Suprapubic skin (tissue), 4 donors: ENCODE measurements at places on chromosomes 3 and 15. TPM values are rescaled to one million over a fixed set of nuclear protein-coding genes. Genes with fewer than 3 reads are reported as not detected.

DNA sequence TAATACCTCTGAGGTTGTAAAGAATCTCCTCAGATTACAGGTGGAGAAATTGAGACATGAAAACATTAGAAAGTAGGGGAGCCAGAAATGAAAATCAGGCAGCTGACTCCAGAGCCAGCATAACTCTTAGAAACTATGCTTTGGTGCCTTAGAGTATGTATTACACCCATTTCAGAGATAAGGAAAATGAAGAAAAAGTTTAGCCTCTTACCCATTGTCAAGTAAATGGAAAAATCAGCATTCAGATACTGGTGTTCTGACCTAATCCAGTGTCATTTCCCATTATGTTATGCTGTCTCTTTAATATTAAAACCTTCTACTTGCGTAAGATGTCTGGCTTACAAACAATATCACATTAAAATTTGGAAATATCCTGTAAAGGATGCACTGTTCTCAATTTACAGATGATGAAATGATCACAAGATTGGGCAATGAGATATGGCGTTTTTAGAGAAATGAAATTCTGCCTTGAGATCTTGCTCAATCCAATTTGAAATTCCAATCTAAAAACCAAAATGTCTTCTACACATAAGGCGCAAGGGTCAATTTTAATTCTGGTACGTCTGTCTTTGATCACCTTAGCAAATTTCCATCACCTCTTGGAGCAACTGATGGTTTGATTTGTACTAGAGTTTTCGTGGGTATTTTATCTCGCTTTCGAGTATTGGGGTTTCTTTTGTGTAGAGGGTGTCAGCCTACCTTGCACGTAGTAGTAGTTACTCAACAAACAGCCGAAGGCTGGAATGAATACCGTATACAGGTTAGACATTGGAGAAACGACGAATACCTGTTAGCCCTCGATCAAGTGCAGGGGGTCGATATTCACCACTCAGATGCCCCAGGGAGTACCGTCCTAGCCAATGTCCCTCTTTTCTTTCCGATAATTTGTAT lies 902 bp upstream of the ZCWPW2 start:
- no peak for DNase-seq

DNA sequence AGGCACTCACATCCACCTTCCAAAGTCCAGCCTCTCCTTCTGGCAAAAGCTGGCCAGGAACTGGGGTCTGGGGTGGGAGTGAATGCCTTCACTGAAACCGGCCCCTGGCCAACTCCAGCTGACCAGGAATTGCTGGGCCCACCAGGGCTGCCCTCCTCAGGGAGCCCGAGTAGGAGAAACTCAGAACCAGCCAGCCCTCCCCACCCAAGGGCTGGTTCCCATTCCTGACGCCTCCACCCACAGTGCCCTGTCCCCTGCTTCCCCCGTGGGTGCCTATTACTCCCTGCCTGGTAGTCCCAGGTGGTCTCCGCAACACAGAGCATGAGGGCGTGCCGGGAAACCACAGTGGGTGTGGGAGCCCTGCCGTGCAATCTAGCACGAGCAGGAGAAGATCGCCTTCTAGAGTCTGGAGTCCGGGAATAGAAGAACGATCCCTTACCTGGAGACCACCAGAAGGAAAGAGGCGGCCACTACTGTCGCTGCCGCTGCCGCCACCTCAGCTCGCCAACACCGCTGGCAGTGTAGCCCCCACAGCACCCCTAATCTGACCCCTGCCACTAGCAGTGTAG lies 178.8 kb downstream of the POTEB3 start:
- DNase-seq: no peak

DNA sequence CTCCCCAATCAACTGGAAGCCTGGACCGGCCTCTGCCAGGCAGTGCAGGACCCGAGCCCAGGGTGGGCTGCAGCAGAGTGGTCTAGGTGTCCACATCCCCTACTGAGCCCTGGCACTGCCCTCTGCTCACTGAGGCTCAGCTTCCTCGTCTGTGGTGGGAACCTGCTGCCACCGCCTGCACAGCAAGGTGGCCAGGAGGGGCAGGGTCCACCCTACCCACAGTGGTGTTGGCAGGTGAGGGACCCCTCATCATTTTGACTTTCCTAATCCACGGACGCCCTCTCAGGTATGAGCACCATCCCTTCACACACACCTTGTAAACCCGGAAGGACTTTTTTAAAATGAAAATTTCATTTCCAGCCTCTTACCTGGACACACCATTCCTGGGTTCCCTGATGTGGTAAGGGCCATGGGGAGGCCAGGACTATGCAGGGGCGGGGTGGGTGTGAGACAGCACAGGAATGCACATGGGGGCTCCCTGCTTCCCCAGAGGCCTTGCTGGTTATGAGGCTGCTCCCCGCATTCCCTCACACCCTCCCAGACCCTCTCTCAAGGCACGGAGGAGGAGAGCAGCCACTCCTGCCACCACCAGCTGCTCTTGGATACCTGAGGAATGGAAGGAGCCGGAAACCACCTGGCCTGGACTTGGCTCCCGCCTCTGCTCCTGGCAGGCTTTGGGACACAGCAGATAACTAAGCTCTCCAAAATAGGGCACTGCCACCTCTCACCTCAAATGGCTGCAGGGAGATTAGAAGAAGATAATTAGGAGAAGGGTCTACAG lies 185.9 kb upstream of the TPM1 start:
- no peak for DNase-seq

The MORC1 gene
- not detected for total RNA-seq

The CEMIP gene
- total RNA-seq: 5.4 TPM

DNA sequence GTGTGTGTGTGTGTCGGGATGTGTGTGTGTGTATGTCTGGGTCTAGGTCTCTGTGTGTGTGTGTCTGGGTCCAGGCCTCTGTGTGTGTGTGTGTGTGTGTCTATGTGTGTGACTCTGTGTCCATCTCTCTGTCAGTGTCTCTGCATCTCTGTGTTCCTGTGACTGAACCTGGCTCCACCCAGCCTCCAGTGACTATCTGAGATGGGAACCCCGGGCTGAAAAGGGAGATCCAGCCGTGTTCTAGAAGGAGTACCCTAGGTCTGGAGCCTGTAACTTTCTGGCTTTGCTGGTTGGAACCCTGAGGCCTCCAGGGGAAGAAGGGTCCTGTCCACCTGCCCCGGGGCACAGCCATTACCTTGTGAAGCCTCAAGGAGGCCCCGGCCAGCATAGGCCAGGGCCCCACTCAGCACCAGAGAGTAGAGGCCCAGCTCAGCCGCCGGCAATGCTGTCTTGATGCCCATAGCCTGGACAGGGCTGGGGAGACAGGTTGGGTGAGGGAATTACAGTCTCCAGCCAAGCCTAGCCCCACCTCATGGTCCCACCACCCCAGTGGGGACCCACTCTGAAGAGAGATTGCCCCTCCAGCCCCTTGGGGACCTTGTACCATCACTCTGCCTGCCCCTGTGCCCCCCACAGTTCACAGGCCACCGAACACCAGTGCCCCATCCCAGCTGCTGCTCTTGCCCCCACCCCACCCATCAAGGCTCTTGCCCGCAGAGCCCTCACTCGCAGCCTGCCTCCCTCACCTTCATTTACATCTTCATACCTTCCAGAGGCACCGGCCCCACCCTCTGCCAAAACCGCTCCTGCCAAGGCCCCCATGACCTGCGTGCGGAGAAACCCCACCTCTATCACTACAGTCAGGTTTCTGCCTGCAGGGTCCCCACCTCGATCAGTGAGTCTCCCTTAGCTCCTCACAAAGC lies 2.0 kb downstream of the HHATL start:
- no peak for DNase-seq
